Vagina (tissue), 2 donors: ENCODE measurements at places on chromosomes 13 and 19. TPM values are rescaled to one million over a fixed set of nuclear protein-coding genes. Genes with fewer than 3 reads are reported as not detected.

CD33 gene
- 5.6 TPM for total RNA-seq

KLK12 gene
- total RNA-seq, result 4.2 TPM

GIPR gene
- total RNA-seq, result 3.4 TPM

DAND5 gene
- total RNA-seq, result not detected

MBD3L2 gene
- total RNA-seq, result not detected

TEX29 gene
- total RNA-seq, result 2.9 TPM

KLK1 gene
- not detected for total RNA-seq

NBEA gene
- 12.0 TPM for total RNA-seq

C19orf33 gene
- total RNA-seq, result 96.5 TPM

TNFRSF19 gene
- 10.3 TPM for total RNA-seq

GATAD2A gene
- total RNA-seq, result 49.6 TPM

TPTE2 gene
- total RNA-seq, result not detected

FOSB gene
- 20.6 TPM for total RNA-seq

TNNT1 gene
- 9.1 TPM for total RNA-seq

ZNF112 gene
- 9.6 TPM for total RNA-seq

FAM216B gene
- total RNA-seq, result not detected

ZNF586 gene
- 24.3 TPM for total RNA-seq

WDR62 gene
- total RNA-seq, result 2.5 TPM

GAPDHS gene
- not detected for total RNA-seq

C13orf42 gene
- total RNA-seq, result not detected

FBXL12 gene
- 39.8 TPM for total RNA-seq

KRTDAP gene
- 687 TPM for total RNA-seq

WTIP gene
- 7.6 TPM for total RNA-seq

FREM2 gene
- total RNA-seq, result 0.98 TPM

MYPOP gene
- total RNA-seq, result 13.8 TPM

ZNF44 gene
- 11.5 TPM for total RNA-seq

PCCA gene
- 33.4 TPM for total RNA-seq

DDX49 gene
- total RNA-seq, result 36.3 TPM

SIGLEC12 gene
- not detected for total RNA-seq

ZNF560 gene
- total RNA-seq, result 0.49 TPM

R3HDM4 gene
- 41.3 TPM for total RNA-seq

UBE2L5 gene
- total RNA-seq, result not detected

CGB2 gene
- total RNA-seq, result not detected
